Amniotic epithelial cell (primary cell): ENCODE measurements at places on chromosomes 1 and 21.
A peak's percentile ranks its signal among the peaks of the same experiment; 100 is the strongest.

- DNase-seq = peak; percentile 97
These were observed 39.1 kb upstream of the ENAH start for GRCh38 chr1:225691861-225692516.

GRCh38 chr1:170634824-170635410, 29.0 kb upstream of the PRRX1 start:
- no peak for DNase-seq

DNA sequence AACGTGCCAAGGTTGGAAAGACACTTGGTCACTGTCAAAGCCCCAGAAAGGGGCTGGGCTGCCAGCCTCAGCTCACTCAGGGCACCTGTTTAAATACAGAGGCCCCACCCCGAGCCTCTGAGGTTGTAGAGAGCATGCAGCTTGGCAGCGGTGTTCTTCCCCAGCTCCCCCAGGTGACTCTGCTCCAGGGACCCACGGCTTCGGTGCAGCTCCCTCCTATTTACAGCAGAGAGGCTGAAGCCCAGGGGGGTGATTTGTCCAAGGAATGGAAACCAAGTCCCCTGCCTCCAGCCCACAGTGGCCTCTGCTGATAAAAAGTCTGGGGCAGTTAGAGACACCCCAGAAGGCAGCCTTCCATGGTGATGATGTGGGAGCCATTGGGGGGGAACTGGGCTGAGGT, 9.1 kb upstream of the C1QA start:
- no peak for DNase-seq

GRCh38 chr1:46221749-46222148, 18.6 kb downstream of the LURAP1 start:
- no peak for DNase-seq

DNA sequence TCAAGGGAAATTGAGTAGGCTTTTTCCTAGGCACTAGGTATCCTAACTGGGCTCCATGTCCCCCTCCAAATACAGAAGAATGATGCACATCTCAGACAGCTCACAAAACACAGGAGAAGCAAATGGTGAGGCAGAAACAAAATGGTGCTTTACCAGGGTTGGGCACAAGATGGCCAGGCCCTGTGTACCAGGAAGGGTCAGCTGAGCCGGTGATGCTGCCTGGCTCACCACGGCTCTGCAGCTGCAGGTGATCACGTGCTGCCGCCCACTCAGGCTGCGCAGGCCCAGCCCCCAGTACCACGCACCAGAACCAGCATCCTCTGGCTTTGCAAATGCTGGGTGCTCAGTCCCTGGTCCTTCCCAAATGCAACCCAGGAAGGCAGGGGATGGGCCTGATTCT, 993 bp upstream of the DSCAM start:
- no peak for DNase-seq

GRCh38 chr1:98256700-98257099, 335.9 kb upstream of the DPYD start:
- DNase-seq = peak; percentile 13

DNA sequence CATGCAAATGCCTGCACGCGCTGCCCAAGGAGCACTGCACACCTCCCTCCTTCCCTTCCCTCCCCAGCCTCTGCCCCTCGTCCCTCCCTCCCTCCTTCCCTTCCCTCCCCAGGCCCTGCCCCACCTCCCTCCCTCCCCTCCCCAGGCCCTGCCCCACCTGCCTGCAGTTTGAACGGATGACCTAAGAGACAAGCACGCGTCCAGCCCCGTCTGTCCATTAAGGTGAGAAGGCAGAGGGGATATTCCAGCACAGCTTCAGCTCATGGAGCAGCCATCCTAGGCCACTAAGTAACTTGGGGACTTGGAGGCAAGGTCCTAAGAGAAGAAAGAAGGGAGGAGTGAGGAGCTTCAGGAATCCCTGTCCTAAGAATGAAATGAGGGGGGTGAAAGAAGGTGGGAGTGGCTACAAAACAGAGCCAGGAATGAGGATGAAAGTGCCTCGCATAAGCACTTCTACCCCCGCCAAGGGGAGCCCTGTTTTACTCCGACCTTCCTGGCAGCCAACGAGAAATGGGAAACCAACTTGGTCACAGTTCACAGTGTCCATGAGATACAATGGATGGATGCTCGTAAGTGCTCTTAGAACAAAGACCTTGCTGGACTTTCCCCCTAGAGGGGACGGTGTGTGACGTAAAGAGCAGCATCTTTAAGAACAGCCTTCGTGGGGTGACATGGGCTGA, 21.3 kb upstream of the EFHD2 start:
- DNase-seq = no peak

DNA sequence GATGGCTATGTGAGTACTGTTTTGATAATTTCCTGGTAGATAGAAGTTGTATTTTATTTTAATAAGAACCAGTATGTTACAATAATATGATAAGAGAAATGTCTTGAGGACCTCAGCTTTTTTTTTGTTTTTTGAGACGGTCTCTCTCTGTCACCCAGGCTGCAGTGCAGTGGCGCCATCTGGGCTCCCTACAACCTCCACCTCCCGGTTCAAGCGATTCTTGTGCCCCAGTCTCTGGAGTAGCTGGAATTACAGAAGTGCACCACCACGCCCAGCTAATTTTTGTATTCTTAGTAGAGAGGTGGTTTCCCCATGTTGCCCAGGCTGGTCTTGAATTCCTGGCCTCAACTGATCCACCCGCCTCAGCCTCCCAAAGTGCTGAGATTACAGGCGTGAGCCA, 968.1 kb upstream of the ADGRL4 start:
- DNase-seq = no peak

DNA sequence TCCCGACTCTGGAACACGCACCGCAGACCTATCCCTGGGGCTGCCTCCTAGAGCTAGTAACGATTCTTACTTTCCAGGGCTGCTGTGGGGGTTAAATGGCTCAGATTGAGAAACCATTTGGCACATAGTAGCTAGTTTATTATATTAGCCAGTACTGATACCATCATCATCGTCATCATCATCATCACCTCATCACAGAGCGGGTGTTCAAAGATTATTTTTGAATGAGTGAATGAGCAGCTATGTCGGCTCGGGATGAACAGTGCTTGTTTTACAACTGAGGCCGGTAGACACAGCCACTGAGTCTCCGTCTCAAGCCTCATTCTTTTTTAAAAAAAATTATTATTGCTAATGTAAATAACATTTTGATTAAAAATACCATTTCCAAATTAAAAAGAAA, 13.5 kb upstream of the AJAP1 start:
- no peak for DNase-seq

- no peak for DNase-seq
These were observed 3.1 kb downstream of the ETV3 start for GRCh38 chr1:157135070-157135469.

DNA sequence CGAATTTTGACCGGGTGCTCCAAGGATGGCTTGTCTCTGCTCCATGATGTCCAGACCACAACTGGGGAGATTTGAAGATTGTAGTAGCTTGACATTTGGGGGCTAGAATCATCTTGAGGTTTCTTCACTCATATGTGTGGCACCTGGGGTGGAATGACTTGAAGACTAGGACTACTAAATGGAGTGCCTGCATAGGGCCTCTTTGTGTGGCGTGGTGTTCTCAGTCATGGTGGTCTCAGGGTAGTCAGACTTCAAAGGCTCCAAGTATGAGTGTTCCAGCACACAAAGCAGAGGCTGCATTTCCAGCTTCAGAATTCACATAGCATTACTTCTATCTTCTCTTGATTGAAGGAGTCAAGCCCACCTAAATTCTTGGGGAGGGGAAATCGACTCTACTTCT, 16.8 kb downstream of the ATF6 start:
- DNase-seq = no peak

GRCh38 chr1:228405200-228405978, 1.2 kb downstream of the TRIM11 start:
- DNase-seq = no peak

DNA sequence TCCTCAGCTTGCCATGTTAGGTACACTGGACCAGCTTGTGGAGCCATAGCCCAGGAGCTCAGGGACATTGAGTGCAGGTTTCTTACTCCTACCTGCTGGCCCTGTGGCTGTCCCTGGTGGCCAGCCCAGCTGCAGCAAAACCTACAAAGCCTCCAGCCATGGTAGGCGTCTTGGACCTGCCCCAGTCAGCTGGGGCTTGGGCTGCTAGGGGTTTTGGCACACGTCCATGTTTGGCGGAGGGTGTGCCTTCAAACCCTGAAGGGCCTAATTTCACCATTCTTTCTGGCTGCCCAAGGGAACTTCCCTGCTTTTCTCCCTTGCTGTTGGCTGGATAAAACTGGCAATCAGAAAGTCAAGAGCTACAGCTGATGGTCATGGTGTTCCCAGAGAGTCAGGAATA, 25.4 kb downstream of the HMGCS2 start:
- no peak for DNase-seq

- no peak for DNase-seq
These were observed 986 bp upstream of the RNF186 start for GRCh38 chr1:19815801-19816736.

DNA sequence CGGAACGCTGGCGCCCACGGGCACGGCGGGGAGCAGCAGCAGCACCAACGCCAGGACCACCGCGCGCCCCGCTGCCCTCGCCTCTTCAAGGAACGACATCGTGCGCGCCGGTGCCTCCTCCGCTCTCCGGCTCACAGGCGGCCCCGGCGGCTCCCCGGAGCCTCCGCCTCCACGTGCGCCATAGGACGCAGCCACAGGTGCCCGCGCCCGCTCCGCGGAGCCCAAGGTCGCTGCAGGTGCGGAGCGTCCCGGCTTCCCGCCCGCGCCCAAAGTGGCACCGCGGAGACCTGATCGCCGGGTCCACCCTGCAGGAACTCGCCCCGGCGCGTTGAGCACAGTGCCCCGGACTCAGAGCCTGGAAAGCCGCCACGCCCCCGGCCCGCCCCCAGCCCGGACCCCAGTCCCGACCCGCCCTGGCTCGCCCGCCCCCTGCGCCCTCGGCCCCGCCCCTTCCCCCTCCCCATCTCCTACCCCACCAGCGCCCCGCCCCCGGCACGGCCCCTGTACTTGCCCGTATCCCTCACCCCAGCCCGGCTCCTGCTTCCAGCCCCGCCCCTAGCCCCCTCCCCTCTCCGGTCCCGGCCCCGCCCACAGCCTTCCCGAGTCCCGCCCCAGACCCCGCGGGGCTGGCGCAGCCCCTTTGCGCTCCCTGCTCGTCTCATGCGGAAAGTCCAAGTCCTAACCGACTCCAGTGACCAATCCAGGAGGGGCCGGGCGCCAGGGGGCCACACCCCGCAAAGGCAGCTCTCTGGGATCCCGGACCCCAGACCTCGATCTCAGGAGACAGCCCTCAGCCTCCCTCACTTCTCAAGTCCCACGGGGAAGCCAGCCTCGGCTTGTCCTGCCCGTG, at the start of gene MEGF6:
MEGF6 (minus strand) TSS at position 339 of the 850 bp plus-strand sequence; CDS start at position 99, 240 bp downstream.
- DNase-seq = no peak

DNA sequence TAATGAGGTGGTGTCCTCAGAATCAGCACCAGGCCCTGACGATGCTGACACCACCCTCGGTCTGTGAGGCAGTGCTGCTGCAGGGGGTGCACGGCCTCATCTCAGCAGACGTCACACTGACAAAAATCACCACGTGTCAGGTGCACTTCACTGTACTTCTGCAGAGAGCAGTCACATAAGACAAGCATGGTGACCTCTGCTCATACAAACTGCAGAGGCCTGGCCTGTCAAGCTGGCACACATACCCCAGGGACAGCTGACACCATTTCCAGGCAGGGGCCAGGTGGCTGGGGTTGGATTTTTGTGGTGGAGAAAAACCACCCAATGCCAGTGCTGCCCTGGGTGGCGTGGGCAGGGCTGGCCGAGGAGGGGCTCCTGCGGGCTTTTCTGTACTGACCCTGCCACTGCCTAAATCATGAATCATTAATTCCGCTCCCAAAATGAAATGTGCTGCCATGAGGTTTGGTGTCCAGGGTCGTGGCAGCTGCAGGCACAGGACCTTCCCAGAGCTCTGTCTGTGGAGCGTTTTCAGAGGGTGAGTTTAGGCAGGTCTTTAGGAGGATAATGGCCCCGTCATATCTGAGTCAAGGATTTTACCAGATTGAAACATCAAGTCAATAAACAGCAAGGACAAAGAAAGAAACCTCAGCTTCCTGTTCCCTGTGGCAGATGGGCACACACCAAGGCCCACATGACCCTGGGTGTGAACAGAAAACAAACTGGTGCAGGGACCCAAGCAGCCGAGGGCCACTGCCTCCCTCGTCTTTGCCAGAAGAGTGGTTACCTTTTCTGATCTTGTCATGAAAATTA, 33.4 kb upstream of the GPR153 start:
- DNase-seq = no peak

GRCh38 chr1:234970401-234970730, 158.3 kb downstream of the TOMM20 start:
- peak; percentile 100 for DNase-seq

GRCh38 chr1:182725259-182726255, 41.2 kb upstream of the RGS8 start:
- DNase-seq = no peak

DNA sequence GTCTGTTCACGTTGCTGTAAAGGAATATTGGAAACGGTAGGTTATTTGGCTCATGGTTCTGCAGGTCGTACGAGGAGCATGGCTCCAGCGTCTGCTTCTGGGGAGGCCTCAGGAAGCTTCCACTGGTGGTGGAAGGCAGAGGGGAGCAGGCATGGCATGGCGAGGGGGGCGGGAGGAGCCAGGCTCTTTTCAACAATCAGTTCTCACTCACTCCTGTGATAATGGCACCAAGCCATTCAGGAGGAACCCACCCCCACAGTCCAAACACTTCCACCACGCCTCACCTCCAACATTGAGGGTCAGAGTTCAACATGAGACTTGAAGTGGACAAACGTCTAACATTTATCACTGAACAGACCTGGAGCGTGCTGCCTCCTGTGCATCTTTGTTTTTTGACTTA, 141.2 kb downstream of the PGBD5 start:
- no peak for DNase-seq

DNA sequence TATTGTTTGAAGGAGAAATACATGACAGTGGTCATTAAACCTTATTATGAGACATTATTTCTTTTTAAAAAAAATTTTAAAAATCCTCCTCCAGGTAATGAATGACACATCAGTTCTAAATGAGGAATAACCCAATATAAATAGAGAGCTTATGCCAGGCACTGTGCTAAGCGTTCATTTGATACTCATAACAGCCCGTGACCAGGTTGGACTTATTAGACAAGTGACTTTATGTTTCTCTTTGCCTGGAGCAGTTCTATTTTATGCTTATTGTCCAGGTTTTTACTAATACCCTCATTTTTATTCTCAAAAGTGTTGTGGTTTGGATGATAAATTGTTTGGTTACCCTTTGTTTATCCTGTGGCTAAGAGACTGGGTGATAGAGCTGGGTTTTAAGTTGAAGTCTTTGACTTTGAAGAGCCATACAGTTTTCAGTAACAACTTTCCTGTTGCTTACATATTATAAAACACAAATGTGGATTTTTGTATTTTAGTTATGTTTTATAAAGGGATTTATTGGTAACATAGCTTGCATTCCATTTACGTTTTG, 84.2 kb downstream of the RABGAP1L start:
- peak; percentile 67 for DNase-seq

GRCh38 chr1:192983349-192983980, 75.7 kb downstream of the UCHL5 start:
- DNase-seq = no peak
